B cell (primary cell): ENCODE measurements at places on chromosomes 11 and 22.

DNA sequence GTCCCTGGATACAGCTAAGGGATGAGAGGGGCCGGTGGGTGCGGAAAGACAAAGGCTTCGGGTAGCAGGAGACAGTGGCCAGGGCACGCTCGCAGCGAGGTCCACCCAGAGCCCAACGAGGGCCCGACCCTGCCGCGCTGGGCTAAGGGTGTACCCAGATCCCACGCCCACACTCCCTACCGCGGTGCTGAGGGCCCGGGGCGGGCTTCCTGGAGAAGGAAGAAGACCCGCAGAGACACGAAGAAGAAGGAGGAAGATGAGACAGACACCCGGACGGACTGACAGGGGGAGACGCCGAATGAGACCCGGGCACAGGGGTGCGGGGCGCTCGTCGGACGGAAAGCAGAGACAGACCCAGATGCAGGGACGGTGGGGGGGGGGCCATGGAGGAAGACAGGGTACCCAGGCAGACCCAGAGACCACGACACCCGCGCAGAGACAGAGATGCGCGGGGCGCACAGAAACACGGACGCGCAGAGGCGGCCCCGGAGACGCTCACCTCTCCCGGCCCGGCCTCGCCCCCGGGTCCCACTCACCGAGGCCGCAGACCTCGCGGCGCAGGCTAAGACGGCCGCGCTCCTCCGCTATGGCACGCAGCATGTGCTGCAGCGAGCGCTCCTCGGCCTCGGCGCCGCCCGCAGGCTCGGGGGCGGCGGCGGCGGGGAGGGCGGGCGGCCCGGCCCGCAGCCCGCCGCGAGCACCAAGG lies 437 bp downstream of the KIAA0930 start:
- DNase-seq: peak; percentile 66
- peak overlapping the region; percentile 69 for H3K4me3 ChIP-seq
- H3K36me3 ChIP-seq: peaks cover 13% of the 10 kb centered on the region
- H3K4me1 ChIP-seq: peaks cover 59% of the 10 kb centered on the region
- no peak overlapping the region for H3K27ac ChIP-seq

GRCh38 chr22:39592081-39593065 lies 21.8 kb downstream of the CACNA1I start:
- H3K27me3 ChIP-seq: no peaks in the 10 kb centered on the region
- no peak overlapping the region for H3K4me3 ChIP-seq
- H3K4me1 ChIP-seq: no peaks in the 10 kb centered on the region
- no peak overlapping the region for H3K27ac ChIP-seq
- DNase-seq: no peak

GRCh38 chr11:65565624-65566453 lies 4.4 kb upstream of the ZNRD2 start:
- peak; percentile 58 for DNase-seq
- peaks cover 6% of the 10 kb centered on the region for H3K36me3 ChIP-seq
- H3K27me3 ChIP-seq: no peaks in the 10 kb centered on the region

DNA sequence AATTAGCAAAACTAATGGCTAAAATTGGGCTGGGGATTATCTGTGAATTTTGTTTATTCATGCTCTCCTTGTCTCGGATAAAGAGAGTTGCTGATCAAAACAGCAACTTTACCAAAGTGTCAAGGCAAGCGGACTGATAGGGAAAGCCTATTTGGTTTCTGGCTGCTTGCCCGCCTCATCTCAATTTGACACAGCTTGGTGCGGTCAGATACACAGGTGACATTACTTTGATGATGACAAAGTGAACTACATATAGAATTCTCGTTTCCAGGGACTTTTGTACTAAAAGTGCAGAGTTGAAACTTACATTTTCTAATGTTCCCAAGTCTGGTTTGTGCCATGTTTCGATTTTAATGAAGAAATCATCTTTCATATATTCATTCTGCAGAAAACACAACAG lies 22.8 kb downstream of the PITPNB start:
- peaks cover 73% of the 10 kb centered on the region for H3K36me3 ChIP-seq
- no peaks in the 10 kb centered on the region for H3K4me1 ChIP-seq
- H3K27me3 ChIP-seq: no peaks in the 10 kb centered on the region
- H3K4me3 ChIP-seq: no peak overlapping the region
- no peak overlapping the region for H3K27ac ChIP-seq

DNA sequence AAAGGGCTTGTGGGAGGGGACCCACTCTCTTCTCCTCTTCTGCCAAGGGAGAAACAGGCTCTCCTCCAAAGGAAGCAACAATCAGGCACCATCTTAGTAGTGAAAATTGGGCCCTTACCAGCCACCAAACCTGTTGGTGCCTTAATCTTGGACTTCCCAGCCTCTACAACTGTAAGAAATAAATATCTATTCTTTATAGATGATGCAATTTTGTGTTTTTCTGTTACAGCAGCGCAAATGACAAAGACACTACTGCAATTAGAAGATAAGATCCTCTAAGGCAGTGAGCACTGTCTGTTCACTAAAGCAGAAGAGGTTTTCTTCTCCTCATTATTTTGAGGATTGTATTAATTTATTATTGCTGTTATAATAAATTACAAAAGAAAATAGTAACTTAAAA lies 691.4 kb upstream of the CCDC179 start:
- no peak overlapping the region for H3K27ac ChIP-seq
- no peaks in the 10 kb centered on the region for H3K36me3 ChIP-seq
- H3K27me3 ChIP-seq: no peaks in the 10 kb centered on the region
- no peak overlapping the region for H3K4me3 ChIP-seq

DNA sequence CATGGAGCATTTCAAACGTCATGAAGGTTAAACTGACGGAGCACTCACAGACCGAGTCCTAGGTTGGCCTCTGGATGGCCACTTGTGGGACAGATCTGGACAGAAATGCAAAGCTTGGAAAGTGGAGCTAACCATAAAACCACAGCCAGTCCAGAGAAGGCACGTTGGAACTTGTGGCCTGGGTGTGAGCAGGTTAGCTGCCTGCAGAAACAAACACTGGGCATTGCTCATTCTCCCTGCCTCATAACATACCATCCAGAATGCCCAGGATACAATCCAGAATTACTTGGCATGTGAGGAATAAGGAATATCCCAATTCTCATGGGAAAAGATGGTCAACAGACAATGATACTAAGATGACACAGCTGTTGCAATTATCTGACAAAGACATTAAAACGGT lies 1005.0 kb downstream of the TBC1D22A start:
- no peak overlapping the region for H3K4me3 ChIP-seq
- no peaks in the 10 kb centered on the region for H3K36me3 ChIP-seq
- H3K27me3 ChIP-seq: no peaks in the 10 kb centered on the region
- no peak overlapping the region for H3K27ac ChIP-seq
- H3K4me1 ChIP-seq: no peaks in the 10 kb centered on the region

DNA sequence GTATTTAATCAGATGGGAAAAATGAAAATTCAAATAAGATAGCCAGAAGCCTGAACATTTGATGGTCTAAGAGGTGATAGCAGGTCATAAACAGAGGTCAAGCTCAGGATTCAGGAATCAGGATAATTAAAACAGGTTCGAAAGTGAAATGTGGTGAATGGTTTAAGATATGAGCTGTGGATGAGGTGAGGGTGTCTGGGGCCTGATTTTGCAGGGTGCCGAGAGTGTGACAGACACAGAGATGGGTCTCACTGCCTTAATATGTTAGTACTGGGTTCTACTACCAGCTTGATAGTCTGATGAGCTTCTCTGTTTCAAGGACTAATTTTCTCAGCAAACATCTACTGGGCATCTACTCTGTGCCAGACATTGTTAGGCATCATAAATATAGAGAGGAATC lies 19.9 kb upstream of the EMSY start:
- no peak overlapping the region for H3K27ac ChIP-seq
- DNase-seq: no peak
- H3K4me1 ChIP-seq: peaks cover 3% of the 10 kb centered on the region
- no peaks in the 10 kb centered on the region for H3K36me3 ChIP-seq
- H3K4me3 ChIP-seq: no peak overlapping the region

GRCh38 chr11:26649884-26650283 lies 72.0 kb downstream of the SLC5A12 start:
- no peaks in the 10 kb centered on the region for H3K4me1 ChIP-seq
- H3K27me3 ChIP-seq: no peaks in the 10 kb centered on the region
- peak; percentile 21 for DNase-seq
- H3K4me3 ChIP-seq: no peak overlapping the region
- H3K36me3 ChIP-seq: no peaks in the 10 kb centered on the region

DNA sequence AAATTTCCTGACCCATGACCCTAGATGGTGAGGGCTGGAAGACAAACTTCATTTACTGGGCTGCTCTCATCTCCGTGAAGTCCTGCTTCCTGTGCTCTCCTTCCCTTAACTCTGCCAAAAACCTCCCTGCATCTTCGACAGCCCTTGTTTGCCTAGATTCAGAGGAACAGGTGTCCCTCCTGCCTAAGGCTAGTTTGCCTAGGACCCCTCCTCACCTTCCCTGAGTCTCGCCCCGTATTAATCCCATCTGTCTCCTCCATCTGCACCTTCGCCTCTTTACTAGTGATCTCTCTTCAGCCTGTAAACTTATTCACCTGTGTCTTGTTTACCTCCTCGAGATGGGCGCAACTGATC lies 33.1 kb downstream of the EIF3F start:
- peaks cover 18% of the 10 kb centered on the region for H3K4me1 ChIP-seq
- H3K36me3 ChIP-seq: no peaks in the 10 kb centered on the region
- H3K4me3 ChIP-seq: no peak overlapping the region
- DNase-seq: no peak
- peaks cover 71% of the 10 kb centered on the region for H3K27me3 ChIP-seq
- no peak overlapping the region for H3K27ac ChIP-seq

- no peaks in the 10 kb centered on the region for H3K36me3 ChIP-seq
- H3K27me3 ChIP-seq: no peaks in the 10 kb centered on the region
- no peaks in the 10 kb centered on the region for H3K4me1 ChIP-seq
- no peak overlapping the region for H3K4me3 ChIP-seq
- H3K27ac ChIP-seq: no peak overlapping the region
- DNase-seq: no peak
Measured at GRCh38 chr11:127412722-127413380, 412.3 kb upstream of the KIRREL3 start.

DNA sequence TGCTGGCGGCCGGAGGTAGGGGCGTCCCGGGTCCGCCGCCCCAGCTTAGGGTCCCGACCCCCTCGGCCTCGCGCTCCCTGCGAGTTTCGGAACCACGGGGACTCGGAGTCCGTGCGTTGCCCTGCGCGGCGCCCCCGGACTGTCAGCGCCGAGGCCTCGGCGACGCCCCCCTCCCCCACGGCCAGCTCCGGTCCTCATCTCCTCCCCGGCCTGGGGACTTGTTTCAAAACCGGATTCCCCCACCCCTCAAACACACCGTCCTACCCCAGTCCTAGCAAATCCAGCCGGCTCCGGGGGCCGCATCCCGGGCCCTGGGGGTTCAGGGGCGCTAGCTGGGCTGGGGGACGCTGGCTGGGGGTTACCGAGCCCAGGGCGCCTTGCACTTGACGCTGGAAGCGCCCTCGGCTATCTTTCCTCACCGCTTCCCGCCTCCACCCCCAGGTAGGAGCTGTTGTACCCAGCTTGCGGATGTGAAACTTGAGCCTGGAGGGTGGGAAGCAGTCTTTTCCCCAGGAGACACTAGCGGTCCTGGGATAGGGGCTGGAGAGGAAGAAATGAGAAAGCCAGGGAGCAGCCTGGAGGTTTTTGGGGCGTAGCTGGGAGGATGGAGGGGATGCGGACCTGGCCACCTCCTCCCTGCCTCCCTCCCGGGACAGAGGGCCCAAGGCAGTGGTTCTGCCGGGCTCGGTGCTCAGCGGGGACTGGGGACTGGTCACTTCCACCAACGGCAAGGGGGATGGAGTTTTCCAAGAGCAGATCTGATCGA lies 550 bp downstream of the FBLN1 start:
- no peak for DNase-seq
- no peak overlapping the region for H3K27ac ChIP-seq
- no peaks in the 10 kb centered on the region for H3K27me3 ChIP-seq
- H3K4me3 ChIP-seq: no peak overlapping the region

DNA sequence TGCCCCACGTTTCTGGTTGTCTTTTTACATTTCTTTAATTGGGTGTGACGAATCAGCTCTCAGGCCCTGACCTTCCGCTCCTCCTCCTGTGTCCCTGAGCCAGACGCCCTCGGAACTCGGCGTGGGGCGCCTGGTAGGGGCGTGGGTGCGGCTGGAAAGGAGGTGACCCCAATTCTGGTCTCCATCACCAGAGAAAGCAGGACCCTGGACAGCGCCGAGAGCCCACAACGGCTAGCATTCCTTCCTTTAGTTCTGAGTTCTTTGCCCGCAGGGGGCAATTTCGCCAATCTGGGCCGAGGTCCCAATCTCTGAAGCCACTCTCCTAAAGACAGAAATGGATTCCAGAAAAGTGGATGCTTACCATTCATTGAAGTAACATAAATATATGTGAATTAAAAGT lies 11.7 kb upstream of the RBMXL2 start:
- no peak overlapping the region for H3K4me3 ChIP-seq
- no peaks in the 10 kb centered on the region for H3K27me3 ChIP-seq
- H3K4me1 ChIP-seq: no peaks in the 10 kb centered on the region
- no peak overlapping the region for H3K27ac ChIP-seq
- no peaks in the 10 kb centered on the region for H3K36me3 ChIP-seq
- no peak for DNase-seq

- H3K4me1 ChIP-seq: peaks cover 13% of the 10 kb centered on the region
- H3K27me3 ChIP-seq: no peaks in the 10 kb centered on the region
- DNase-seq: no peak
- H3K36me3 ChIP-seq: peaks cover 22% of the 10 kb centered on the region
- peak overlapping the region; percentile 79 for H3K4me3 ChIP-seq
Measured at GRCh38 chr11:111870522-111870885, 877 bp downstream of the ALG9 start.

DNA sequence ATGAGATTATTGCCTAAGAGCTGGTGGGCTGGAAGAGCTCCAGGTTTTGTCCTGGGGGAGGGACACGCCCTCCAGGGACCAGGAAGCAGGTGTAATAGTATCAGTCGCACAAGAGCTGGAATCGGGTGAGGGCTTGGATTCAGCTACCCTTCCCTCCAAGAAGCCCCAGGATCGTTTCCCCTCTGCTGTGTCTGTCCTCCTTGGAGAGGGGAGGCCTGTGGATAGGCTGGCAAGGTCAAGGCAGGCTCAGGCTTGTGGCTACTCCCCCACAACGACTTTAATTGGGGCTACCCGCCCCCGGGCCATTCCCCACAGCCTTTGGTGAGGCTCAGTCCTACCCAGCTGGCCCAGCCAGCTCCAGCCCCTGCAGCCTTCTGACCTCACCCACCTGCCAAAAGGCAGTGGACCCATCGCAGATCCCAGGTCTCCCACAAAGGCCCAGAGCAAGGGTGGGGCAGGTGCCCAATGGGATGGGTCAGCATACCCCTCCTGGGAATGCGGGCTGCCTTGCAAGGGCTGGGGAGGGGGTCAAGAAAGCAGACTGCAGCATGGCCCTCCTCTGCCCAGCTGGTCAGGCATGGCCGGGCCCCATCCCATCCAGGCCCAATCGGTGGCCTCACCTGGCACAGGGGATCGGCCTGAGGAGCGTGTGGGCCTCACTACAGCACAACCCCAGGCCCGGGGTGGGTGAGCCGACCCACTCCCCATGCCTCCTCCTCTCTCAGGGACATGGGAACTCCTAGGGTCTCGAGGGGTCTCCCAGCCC lies 1.0 kb downstream of the CTSD start:
- H3K36me3 ChIP-seq: no peaks in the 10 kb centered on the region
- H3K27ac ChIP-seq: no peak overlapping the region
- no peaks in the 10 kb centered on the region for H3K27me3 ChIP-seq
- DNase-seq: no peak
- H3K4me1 ChIP-seq: peaks cover 16% of the 10 kb centered on the region
- H3K4me3 ChIP-seq: peak overlapping the region; percentile 54

- DNase-seq: no peak
- no peaks in the 10 kb centered on the region for H3K36me3 ChIP-seq
- H3K27me3 ChIP-seq: no peaks in the 10 kb centered on the region
- H3K4me1 ChIP-seq: no peaks in the 10 kb centered on the region
- no peak overlapping the region for H3K27ac ChIP-seq
- no peak overlapping the region for H3K4me3 ChIP-seq
Measured at GRCh38 chr22:20619045-20619892, 111.9 kb downstream of the MED15 start.

GRCh38 chr22:33038131-33038772 lies 19.9 kb downstream of the SYN3 start:
- DNase-seq: no peak
- no peaks in the 10 kb centered on the region for H3K36me3 ChIP-seq
